Esophagus mucosa (tissue), 1 donor: ENCODE measurements at places on chromosomes 12 and 14. TPM values are rescaled to one million over a fixed set of nuclear protein-coding genes. Genes with fewer than 3 reads are reported as not detected.

- ATAC-seq: peak; percentile 70
Observed at GRCh38 chr12:89064151-89064550, 288.1 kb downstream of the DUSP6 start.

The OR10P1 gene
- total RNA-seq: not detected

GRCh38 chr12:126734710-126735109 lies 1532.3 kb upstream of the TMEM132C start:
- no peak for ATAC-seq

DNA sequence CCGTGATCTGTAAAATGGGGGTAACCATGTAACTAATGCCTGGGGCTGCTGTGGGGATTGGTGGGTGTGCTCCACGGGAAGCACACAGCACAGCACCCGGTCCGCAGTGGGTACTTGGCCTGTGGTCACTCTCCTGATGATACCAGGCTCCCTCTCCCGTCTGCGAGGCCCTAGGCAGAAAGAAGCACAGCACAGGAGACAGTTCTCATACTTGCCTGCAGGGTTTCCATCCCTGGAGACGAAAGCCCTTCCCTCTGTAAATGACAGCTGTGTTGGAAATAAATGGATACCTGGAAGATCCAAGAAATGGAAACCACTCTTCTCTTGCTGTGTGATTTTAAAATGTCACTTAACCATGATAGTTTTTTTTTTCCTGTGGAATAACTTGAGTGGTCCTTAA lies 7.9 kb upstream of the PRMT8 start:
- no peak for ATAC-seq

GRCh38 chr14:57884175-57884574 lies 18.3 kb upstream of the SLC35F4 start:
- no peak for ATAC-seq

DNA sequence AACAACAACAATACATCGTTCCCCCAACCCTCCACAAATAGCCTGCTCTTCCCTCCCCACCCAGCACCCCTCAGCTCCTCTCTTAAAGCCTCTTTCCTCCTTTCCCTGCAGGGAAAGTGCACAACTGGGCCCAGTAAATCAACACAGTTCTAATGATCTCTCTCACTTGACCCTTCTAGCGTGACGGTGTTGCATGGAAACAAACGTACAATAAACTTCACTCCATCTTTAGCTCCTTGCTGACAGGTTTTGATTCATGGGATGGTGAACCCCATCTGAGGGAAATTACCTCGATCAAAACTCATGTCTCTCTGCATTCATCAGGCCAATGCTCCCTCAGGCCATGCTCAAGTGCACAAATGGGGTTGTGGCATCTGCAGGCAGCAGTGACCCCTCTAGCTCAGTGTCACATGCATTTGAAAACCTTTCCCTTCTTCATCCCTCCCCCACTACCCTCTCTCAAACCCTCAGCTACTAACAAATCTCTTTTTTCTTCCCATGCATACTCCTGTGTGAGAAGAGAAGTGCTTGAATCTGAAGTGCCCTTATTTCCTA lies 22.9 kb downstream of the GDF11 start:
- no peak for ATAC-seq

The ENO2 gene
- total RNA-seq: 3.7 TPM

The OR4E2 gene
- not detected for total RNA-seq

DNA sequence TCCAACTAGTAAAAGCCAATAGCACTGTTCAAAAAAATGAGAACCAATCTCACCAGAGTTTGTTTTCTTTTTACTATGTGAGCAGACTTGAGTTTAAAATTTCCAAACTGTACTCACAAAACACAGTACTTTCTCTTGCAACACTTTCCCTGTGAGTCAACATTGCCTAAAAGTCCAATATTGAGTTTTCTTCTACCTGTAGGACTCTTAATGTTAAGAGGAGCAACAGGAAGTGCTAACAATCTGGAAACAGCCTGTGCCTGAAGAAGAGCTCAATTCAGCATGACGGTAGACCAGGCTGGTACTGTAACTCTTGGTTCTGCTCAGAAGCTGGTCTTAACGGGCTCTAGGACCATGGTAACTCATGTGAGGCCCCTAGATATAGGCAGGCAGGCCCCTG lies 144.3 kb downstream of the MED13L start:
- peak; percentile 64 for ATAC-seq

The IAPP gene
- not detected for total RNA-seq

The B4GALNT3 gene
- total RNA-seq: 25.9 TPM

The TMEM30B gene
- total RNA-seq: 14.7 TPM

DNA sequence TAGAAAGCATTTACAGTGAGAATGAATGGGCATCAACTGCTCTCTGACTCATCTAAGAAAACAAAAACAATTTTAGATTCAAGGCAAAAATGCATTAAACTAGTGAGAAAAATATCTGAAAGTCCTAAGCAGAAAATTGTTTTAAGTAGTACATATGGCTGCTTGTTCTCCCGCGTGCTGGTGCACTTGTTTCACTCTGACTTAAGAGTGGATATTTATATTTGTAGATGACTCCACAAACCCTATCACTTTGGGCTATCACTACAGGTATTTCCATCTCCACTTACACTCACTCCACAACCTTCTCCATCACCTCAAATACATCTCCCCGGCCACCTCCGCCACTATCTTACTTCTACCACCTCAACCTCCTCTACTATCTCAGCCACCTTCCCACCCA lies 253.9 kb upstream of the EGLN3 start:
- no peak for ATAC-seq
